ENCODE measurements at places on chromosomes 3 and 15.

- DNase-seq: no peak
Measured at GRCh38 chr3:44338828-44339127, 212 bp downstream of the TCAIM start.

GRCh38 chr3:178586076-178586475 lies 49.8 kb downstream of the KCNMB2 start:
- DNase-seq: no peak

- DNase-seq: no peak
Measured at GRCh38 chr3:17771177-17772017, 29.0 kb upstream of the TBC1D5 start.

DNA sequence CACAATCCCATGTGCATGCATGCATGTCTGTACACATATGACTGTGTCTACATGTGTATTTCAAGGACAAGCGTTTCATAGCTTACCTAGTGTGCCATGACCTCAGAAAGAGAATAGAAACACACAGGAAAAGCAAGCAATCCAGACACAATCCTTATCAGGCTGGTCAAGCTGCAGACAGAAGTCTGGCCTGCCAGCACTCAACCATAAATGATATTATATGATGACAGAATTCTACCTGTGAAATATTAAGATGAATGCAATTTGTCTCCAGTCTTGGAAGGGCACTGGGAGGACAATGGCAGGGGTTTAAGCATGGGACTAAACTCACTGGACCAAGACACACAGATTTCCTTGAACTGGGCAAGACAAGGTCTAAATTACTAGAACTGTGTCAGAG lies 50.9 kb upstream of the ARL6 start:
- DNase-seq: no peak

DNA sequence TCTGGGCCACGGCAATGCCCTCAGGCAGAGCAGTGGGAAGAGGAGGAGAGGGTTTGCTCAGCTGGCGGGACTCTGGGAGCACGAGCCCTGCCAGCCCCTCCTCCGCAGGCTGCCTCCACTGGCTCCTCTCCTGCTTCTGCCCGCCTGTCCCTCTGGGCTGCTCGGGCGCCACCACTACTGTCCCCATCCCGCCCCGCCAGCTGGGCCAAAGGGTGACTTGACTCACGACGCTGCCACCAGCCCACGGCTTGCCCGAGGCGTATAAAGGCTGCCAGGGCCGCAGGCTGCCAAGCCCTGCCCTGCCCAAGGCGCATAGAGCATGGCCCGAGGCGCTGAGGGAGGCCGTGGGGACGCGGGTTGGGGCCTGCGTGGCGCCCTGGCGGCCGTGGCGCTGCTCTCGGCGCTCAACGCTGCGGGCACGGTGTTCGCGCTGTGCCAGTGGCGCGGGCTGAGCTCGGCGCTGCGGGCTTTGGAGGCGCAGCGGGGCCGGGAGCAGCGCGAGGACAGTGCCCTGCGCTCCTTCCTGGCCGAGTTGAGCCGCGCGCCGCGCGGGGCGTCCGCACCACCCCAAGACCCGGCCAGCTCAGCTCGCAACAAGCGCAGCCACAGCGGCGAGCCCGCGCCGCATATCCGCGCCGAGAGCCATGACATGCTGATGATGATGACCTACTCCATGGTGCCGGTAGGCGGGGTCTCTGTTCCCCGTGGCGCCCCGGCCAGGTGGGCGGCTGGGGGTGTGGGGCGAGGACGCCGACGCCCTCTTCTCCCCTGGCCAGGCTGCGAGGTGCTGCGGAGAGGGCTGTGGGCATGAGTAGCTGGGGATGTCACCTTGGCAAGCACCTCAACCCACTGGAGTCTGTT lies at the start of gene GLDN:
Gene GLDN (plus strand): TSS at position 290 of the 861 bp plus-strand sequence. CDS start 30 bp downstream, at position 320.
- no peak for DNase-seq

GRCh38 chr3:157423337-157423736 lies 13.3 kb upstream of the PTX3 start:
- DNase-seq: no peak

DNA sequence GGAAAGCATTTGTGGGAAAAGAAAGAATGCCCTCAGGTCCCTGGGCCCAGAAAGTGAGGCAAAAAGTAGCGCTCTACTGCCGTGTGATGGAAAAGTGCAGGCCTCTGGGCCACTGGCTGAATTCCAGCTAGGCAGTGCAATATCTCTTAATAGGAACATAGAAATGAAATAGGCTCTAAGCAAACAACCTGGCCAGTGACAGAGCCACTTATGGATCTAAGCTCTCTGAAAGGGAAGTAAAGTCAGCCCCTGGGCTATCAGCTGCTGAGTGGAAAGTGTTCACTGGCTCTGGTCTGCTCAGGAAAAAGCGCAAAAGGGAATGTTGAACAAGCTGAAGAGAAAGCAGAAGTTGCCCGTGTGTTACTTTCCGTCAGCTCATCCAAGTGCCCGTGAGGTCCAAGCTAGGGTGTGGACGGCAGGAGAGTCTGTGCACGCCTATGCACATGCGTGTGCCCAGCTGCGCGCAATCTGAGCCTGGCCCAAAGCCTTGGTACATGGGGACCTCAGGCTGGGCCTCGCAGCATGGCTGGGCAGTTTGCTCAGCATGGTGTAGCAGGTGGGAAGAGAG lies 74.0 kb upstream of the RAD18 start:
- DNase-seq: no peak
